ENCODE measurements at places on chromosomes 6 and 20.

DNA sequence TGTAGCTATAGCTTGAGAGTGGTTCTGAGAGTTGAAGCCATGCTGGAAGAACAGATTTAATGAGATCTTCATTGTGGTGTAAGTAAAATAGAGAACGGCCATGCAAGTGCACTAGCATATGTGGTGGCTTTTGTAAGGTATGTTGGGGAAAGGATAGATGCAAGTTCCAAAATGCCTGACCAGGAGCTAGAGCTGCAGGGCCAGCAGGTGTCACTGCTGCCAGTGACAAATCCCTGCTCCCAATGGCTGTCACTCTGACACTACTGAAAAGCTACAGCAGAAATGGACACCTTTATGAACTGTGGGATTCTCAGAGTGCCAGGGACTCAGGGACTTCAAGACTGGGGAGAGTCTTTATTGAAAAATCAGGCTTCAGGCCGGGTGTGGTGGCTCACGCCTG lies 23.1 kb upstream of the VIP start:
- no peak for DNase-seq

DNA sequence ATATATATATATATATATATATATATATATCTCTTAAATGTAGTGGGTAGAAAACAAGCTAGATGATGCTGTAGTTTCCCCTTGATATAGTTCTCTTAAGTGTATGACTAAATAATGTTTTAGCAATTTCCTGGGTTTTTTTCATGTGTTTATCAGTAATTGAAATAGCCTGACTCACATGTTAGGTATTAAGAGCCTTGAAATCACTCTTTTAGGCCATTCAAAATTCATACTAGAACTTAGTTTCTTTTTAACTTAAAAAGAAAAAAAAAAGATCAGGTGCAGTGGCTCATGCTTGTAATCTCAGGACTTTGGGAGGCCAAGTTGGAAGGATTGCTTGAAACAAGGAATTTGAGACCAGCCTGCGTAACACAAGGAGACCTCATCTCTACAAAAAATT lies 44.1 kb downstream of the NKX2-4 start:
- DNase-seq, result no peak

- DNase-seq, result no peak
These were observed 395.3 kb downstream of the TBC1D32 start for GRCh38 chr6:120938876-120939472.

GRCh38 chr20:47585087-47585747 lies 83.5 kb downstream of the NCOA3 start:
- DNase-seq, result no peak

DNA sequence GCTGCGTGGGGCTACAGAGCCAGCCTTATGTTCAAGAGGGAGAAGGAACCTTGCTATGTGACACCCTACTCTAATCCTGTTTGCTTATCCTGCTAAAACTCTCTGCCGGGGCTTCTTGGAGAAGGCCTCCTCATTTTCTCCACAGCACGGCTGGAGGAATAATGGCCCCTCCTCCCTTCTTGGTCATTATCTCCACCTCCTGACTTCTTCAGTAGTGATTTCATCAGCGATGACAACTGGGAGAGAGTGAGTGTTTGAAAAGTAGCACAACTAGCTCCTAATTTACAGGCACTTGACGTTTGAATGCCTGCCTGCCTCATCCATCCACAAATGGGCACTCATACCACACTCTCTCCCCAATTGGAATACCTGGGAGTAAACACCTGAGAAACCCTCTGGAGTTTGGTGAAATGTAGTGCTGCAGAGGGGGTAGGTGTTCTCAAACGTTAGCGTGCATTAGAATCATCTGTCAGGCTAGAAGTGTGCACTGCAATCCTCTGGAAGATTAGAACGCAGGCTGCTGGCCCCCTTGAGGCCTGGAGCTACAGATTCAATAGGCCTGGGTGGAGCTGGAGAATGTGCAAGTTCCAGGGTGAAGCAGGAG lies 148.5 kb downstream of the FOXC1 start:
- DNase-seq, result no peak

DNA sequence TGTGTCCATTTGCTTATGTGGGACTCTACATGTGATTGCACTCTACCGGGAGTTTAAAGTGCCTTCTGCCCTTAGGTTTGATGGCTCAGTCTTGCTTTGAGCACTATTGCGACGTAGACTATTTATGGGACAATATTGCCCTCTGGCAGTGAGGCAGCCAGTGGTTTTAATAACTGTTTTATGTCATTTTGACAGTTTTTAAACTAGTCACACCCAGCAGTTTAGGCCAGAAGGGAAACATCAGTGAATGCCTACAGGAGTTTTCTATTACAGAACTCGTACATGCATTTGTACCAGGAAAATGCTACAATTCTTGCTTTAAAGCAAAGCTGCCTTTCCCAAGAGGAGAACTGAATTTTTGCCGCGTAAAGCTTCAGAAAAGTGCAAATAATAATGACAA lies 813.7 kb downstream of the KIF16B start:
- DNase-seq, result no peak

GRCh38 chr6:161166176-161166575 lies 107.7 kb downstream of the AGPAT4 start:
- DNase-seq, result no peak

DNA sequence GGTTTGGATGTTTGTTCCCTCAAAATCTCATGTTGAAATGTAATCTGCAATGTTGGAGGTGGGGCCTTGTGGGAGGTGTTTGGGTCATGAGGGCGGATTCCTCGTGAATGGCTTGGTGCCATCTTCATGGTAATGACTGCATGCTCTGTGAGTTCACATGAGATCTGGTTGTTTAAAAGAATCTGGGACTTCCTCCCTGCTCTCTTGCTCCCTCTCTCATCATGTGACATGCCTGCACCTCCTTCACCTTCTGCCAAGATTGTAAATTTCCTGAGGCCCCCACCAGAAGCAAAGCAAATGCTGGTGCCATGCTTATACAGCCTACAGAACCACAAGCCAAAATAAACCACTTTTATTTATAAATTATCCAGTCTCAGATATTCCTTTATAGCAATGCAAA lies 250.3 kb upstream of the PLN start:
- no peak for DNase-seq

GRCh38 chr20:62637110-62637509 lies 5.2 kb upstream of the SLCO4A1 start:
- no peak for DNase-seq

- no peak for DNase-seq
These were observed 5.8 kb downstream of the SYNE1 start for GRCh38 chr6:152631376-152631775.

- DNase-seq, result no peak
These were observed 14.3 kb upstream of the ZC3H12D start for GRCh38 chr6:149499066-149499465.

DNA sequence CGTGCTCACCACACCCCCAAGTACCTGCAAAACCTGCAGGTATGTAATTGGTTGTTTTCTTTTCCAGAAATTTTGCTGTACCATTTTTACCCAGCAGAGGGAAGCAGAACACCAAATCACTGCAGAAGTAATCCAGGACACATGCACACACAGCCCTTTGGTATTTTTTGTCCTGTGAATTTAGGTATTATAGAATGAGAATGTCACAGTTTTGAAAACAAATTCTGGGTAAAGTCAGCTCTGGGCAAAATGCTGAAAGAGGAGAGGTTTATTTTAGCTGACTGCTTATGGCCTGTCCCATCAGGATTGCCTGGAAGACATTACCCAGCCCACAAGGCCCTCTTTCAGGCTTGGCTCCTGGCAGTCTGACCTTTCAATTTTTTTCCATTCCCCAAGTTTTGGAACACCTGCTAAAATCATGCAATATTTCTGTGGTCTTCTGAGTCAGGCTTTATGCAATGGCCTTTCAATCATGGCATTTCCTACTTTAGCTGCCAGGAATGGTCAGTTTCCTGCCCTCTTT lies 3.5 kb upstream of the EFHC1 start:
- no peak for DNase-seq

DNA sequence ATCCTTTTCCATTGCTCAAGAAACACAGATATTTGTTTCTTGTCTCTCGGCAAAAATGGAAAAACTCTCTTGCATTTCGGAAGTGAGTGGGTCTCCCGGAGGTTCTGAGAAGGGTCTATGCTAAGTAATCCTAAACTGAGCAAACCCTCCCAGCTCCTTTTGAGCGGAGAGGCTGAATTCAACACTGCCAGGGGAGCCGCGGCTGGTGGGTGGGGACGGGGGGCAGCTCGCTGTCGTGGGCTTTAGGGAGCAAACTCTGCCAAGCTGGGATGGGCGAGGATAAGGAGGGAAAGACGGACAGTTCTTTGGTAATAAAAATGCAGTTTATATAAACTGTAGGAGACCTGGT lies 211.4 kb downstream of the FOXC1 start:
- no peak for DNase-seq

- DNase-seq, result no peak
These were observed 53.1 kb downstream of the MAP3K7 start for GRCh38 chr6:90533615-90534336.

GRCh38 chr20:62085206-62085605 lies 19.5 kb upstream of the TAF4 start:
- no peak for DNase-seq

- no peak for DNase-seq
These were observed 505.9 kb upstream of the CHD6 start for GRCh38 chr20:42123981-42124473.

DNA sequence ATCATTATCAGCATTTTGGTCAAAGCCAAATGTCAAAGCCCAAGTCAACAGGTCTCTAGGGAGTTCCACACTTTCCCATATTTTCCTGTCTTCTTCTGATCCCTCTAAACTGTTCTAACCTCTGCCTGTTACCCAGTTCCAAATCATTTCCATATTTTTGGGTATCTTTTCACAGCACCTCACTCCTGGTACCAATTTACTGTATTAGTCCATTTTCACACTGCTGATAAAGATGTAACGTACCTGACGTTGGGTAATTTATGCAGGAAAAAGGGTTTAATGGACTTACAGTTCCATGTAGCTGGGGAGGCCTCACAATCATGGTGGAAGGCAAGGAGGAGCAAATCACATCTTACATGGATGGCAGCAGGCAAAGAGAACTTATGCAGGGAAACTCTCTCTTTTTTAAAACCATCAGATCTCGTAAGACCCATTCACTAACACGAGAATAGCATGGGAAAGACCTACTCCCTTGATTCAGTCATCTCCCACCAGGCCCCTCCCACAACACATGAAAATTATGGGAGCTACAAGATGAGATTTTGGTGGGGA lies 143.4 kb downstream of the PTPRK start:
- no peak for DNase-seq

DNA sequence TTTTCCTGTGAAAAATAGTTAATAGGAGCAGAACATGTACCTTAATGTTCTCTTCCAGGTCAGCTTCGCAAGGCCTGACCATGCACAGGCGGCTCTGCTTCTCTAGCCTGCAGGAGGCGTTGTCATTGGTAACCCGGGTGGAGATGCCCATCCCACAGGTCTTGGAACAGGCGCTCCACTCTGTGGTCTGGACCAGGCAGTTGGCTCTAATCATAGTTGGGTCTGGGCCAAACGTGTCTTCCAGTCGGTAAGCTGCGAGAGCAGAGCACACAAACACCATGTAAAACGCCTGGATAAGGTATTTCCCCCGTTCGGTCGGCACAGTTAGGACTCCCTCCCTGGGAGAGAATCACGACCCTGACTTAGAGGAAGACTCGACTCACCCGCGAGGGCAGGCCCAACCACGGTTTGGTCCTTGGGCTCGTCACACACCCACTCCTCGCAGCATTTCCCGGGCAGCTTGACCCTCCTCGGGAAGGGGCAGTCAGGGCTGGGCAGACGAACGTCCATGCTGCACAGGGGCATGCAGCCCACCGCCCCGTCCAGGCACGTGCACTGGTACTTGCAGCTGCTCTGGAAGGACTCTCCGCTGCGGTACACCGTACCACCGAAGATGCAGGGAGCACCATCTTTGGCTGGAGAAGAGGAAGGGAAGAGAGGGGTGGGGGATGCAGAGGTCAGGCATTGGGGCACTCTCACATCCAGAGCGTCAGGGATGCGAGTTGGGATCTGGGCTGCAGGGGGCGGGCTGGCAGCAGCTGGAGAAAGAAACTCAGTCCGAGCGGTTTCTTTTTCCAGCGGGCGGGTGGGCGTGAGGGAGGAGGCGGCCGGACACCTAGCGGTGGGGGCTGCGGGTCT lies 1.0 kb downstream of the CCN2 start:
- DNase-seq, result no peak

Measured in D721Med (cell line).